Neuronal stem cell (in vitro differentiated cells): ENCODE measurements at places on chromosomes 1 and 21.
A peak's percentile ranks its signal among the peaks of the same experiment; 100 is the strongest.

GRCh38 chr1:10788592-10789006, 7.8 kb downstream of the CASZ1 start:
- no peak for DNase-seq

- peak; percentile 44 for DNase-seq
These were observed 133.7 kb downstream of the CAPN8 start for GRCh38 chr1:223531742-223532341.

GRCh38 chr1:89546934-89547562, 22.4 kb downstream of the LRRC8B start:
- DNase-seq: no peak

- DNase-seq: no peak
These were observed 81.2 kb downstream of the TOMM20 start for GRCh38 chr1:235047331-235047871.

DNA sequence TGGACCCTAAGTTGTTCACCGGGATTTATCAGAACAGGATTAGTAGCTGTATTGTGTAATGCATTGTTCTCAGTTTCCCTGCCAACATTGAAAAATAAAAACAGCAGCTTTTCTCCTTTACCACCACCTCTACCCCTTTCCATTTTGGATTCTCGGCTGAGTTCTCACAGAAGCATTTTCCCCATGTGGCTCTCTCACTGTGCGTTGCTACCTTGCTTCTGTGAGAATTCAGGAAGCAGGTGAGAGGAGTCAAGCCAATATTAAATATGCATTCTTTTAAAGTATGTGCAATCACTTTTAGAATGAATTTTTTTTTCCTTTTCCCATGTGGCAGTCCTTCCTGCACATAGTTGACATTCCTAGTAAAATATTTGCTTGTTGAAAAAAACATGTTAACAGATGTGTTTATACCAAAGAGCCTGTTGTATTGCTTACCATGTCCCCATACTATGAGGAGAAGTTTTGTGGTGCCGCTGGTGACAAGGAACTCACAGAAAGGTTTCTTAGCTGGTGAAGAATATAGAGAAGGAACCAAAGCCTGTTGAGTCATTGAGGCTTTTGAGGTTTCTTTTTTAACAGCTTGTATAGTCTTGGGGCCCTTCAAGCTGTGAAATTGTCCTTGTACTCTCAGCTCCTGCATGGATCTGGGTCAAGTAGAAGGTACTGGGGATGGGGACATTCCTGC, 3.9 kb upstream of the OLFML3 start:
- DNase-seq: no peak

- no peak for DNase-seq
These were observed 4.6 kb downstream of the KLHDC8A start for GRCh38 chr1:205351984-205352713.

- no peak for DNase-seq
These were observed 181.9 kb upstream of the B3GALT2 start for GRCh38 chr1:193368302-193368701.

- peak; percentile 21 for DNase-seq
These were observed 402.6 kb upstream of the NFIA start for GRCh38 chr1:60679524-60680375.

- DNase-seq: no peak
These were observed 6.7 kb upstream of the WASF2 start for GRCh38 chr1:27496604-27497155.

- no peak for DNase-seq
These were observed 147.8 kb downstream of the TENT5C start for GRCh38 chr1:117753652-117754051.

GRCh38 chr1:214292322-214292721, 11.4 kb downstream of the SMYD2 start:
- DNase-seq: no peak

DNA sequence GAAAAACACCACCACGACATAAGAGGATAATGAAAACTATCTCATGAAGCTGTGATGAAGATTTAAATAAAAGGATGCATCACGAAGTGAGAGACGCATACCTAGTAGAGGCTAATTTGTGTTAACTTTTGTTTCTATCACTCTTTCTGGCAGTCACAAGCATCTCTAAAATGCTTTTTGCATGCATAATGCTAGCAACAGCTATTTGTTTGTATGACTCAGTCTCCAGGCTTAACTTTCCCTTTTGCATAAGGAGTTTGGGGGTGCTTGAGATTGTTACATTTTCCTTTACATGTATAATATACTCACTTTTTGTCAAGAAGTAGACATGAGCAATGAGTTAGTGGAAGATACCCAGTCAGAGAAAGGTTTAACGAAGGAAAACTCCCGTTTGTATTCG, 385.4 kb downstream of the DISC1 start:
- DNase-seq: no peak

- no peak for DNase-seq
These were observed 414 bp downstream of the GPR153 start for GRCh38 chr1:6260433-6260934.

DNA sequence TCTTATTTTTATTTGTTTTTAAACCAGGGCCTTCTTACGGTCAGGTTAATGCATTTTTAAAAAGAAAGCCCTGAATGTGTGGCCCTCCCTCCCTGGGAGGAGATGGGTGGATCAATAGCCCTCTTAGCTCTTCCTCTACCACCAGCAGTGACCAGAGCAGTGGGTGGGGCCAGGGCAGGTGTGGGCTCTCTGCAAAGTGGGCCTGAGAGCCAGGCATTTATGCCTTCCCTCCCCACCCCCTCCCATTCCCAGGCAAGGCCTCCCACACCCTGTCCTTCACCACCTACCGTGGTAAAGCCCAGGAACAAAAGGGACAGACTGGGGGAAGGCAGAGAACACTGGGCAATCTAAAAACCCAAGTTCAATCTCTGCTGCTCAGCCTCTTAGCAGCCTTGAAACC, 63.9 kb downstream of the SSBP3 start:
- no peak for DNase-seq

- DNase-seq: no peak
These were observed 57.0 kb upstream of the RGS7 start for GRCh38 chr1:241413974-241414373.

DNA sequence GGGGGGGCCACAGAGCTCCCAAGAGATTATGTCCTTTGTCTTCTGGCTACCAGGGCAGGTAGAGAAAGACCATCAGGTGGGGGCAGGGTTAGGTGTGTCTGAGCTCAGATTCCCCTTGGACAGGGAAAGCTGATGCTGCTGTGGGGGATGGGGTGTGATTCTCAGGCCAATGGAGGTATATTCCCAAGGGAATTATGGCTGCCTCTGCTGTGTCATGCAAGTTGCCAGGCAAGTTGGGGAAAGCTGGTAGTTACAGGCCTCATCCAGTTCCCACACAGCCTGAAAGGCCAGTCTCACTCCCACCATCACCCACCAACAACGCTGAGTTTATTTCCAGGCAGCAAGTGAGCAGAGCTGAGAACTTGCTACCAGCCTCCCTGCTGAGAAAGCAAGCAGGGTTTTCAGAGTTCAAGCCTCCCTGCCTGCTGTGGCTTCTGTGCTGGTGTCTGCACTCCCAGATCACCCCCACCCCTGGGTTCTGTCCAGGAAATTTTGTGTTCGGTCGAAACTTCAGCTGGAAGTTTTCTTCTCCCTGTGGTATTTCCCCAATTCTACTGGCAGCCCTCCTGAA, 21.3 kb downstream of the IFI16 start:
- no peak for DNase-seq

GRCh38 chr1:235024711-235025421, 103.8 kb downstream of the TOMM20 start:
- no peak for DNase-seq

- no peak for DNase-seq
These were observed 54.8 kb downstream of the RAB3GAP2 start for GRCh38 chr1:220217383-220217988.

- DNase-seq: no peak
These were observed 41.2 kb upstream of the RGS8 start for GRCh38 chr1:182725259-182726255.

GRCh38 chr21:29018540-29018939, 609 bp downstream of the RWDD2B start:
- DNase-seq: no peak

DNA sequence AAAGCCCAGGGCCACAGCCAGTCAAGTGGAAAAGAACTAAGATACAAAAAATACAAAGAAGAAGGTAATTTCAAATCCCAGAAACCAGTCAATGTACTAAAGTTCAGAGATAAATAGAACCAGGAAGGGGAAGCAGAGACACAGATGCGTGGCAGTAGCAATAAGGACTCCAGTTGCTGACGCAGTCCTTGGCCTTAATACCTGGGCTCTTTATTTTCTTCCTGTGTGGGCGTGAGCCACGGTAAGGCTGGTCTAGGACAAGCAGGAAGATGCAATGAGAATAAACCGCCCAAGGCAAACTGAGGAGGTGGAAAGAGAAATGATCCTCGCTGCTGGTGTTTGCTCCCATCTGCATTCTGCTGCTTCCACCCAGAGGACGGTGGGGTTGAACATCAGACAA, 65.6 kb upstream of the PLXNA2 start:
- DNase-seq: no peak

GRCh38 chr1:42992054-42992571, 33.4 kb upstream of the SLC2A1 start:
- no peak for DNase-seq

GRCh38 chr1:239056940-239057339, 329.4 kb upstream of the CHRM3 start:
- no peak for DNase-seq

- no peak for DNase-seq
These were observed 1095.3 kb downstream of the TTLL7 start for GRCh38 chr1:82903626-82904025.

DNA sequence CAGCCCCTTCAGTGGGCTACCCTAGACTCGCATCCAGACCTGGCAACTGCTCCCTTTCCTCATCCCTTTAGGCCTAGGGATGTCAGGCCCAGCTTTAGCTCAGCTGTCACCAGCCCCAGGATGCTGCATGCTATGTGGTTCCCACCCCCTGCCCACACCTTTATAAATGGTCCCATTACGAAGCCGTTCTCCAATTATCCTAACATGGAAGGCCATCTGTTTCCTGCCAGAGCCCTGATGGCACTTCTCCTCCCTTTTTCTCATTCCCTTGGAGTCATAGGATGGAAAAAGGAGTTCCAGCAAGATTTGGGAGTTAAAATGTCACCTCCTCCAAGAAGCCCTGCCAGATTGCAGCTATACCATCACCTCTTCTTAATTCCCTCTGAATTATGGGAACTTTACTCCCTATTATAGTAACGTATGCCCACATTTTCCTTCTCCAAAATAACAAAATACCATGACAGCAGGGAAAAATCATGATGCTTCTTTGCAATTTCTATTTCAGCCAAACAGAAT, 205.0 kb upstream of the GRIK3 start:
- DNase-seq: no peak

DNA sequence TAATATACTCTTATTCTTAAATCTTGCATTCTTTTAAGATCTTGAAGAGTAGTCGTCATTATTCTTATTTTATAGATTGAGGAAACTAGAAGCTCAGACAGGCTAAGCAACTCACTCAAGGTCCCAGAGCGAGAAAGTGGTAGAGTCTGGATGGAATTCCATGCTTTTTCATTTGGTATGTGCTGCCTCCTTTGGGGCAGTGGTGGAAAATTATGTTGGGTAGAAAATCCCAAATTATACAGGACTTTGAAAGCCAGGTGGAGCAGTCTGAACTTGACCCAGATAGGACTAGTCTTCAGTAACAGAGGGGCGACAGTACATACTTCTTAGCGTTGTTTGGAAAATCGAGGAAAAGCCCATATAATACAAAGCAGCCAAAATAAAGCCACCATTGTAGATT, 205.6 kb downstream of the ATG4C start:
- no peak for DNase-seq

- DNase-seq: no peak
These were observed 1.4 kb upstream of the MDM4 start for GRCh38 chr1:204514828-204515227.

- no peak for DNase-seq
These were observed 197.6 kb upstream of the FOXD3 start for GRCh38 chr1:63124666-63125191.
